Right ventricle myocardium superior (tissue), 1 donor: ENCODE measurements at places on chromosomes 2 and 18.

DNA sequence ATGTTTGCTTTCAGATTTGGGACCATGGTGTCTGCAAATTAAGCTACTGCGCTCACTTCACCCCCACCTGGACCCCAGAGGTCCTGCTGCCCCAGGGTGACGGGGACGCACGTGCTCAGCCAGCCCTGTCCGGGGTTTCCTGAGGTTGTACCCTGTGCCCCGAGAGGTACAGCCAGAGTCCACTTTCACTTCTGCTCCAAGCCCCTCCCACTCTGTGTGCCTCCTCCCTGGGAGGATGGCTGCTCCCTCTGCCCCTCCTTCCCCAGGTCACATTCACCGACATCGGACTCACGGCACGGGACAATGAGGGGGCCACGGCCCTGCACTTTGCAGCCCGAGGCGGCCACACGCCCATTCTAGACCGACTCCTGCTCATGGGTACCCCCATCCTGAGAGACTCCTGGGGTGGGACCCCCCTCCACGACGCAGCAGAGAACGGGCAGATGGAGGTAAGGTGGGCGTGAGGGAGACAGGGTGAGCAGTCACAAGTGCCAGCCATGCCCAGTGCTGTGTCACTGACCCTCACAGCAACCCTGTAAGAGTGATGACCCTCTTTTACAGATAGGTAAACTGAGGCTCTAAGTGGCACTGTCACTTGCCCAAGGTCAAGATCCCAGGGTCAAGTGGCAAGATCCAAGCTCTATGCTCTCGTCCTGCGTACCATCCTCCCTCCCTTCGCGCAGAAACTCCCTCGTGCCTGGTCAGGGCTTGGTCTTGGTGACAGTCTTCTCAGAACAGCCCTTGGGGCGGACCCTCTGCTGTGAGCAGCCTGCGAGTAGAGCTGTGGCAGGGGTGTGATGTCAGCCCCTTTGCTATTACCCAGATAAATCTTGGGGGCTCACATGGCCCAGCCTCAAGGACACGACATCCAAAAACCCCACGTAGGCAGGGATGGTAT lies 7.6 kb downstream of the ESPNL start:
- DNase-seq = peak; percentile 22

DNA sequence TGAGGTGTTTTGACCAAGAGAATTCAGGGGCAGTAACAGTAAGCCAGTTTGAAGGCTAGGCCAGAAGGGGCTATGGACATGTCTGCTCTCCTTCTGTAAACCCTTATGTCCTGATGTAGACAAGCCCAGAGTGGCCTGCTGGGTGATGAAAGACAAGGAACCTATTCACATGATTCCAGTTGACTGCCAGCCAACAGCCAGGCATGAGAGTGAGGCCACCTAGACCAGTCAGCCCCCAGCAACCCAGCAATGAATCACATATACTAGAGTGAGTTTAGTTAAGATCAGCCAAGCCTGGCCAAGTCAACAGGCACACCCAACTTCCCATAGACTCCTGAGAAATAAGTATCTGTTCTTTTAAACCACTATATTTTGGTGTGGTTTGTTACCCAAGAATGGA lies 1889.7 kb upstream of the CELF4 start:
- DNase-seq = no peak

DNA sequence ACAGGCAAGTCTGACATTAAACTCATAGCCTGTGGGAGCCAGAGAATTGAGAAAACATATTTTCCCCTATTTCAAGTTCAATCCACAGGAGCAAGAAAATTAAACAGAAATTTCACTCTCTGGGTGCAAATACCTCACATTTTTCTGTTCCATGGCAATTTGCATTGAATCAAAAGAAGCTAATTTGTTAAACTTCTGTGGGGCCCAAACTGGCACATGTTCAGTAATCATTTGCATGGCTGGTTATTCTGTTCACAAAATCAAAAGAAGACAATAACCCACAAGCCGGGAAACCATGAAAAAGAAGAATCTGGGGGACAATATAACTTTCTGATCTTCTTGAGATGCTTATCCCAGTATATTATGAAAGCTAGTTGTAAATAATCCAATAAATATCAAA lies 363.1 kb downstream of the LRP1B start:
- DNase-seq = no peak

- DNase-seq = no peak
These were observed 276.7 kb downstream of the DSEL start for GRCh38 chr18:67239826-67240225.

DNA sequence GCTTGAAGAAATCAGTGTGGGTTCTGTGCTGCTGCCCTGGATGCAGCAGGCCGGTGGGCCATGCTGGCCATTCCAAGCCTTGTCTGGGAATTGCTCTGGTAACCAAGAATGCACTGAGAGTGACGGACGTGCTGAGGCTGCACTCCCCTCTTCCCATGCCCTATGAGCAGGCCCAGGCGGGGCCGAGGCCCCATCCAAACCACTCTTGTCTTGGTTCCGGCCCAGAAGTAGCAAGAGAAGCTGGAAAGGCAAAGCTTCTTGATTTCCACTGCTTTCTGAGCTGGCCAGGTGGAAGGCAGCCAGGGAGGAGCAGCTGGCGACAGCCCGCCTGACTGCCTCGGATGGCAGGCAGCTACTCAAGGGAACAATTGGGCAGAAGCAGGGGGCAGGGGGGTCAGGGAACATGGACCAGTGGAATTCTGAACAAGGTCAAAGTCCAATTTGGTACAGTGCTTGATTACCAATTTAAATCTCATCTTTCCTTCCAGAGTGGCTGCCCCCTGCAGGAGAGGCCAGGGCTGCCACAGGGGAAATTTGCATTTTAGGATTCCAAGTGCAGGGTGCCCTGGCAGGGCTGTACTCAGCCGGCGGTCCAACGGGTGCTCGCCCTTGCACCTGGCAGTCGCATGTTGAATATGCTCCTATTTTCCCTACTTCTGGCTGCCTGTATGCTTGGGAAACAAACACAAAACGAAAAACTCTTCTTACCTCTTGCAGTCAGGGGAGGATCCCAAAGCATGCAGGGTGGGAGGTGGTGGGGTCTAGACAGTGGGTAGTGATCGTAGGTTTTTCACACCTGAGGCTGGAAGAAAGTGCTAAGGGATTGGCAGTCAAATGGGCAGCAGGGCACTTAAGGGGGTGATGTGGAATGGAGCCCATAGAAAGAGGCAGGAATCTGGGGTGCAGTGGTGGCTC lies 67.3 kb downstream of the LIPG start:
- DNase-seq = peak; percentile 68

DNA sequence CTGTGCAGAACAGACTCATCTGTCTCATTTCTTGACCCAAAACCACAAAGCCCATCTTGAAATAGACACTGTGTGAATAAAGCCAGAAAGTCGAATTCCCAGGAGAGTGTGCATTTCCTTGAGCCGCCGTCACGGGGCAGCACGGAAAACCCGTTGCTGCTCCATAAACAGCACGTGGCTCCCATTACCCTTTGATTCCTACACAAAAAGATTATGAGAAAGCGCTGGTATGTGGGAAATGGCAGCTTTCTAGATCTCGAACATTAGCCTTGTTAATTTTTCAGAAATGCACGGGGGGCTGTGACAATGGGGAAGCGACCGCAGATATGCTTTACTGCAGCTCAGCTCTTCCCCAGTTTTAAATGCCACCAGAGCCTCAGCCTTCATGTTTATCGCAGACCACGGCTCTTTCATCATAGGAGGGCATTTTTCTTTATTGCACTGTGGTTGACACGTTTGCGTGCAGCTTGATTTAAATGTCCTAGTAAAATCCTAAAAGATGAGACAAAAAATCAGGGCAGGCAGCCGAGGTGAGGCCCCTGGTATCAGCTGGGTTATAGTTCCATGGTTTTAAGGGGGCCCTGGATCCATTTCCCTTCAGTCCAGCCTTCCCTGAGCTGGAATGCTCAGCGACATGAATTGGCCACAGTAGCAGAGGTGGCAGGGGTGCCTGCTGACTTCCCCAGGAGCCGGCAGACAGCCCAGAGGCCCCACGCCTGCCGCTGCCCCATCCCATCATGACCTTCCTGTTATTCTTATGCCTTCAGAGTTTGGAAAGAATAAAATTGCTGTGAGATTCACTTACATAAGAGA lies 249.3 kb downstream of the NDUFA10 start:
- DNase-seq = no peak

DNA sequence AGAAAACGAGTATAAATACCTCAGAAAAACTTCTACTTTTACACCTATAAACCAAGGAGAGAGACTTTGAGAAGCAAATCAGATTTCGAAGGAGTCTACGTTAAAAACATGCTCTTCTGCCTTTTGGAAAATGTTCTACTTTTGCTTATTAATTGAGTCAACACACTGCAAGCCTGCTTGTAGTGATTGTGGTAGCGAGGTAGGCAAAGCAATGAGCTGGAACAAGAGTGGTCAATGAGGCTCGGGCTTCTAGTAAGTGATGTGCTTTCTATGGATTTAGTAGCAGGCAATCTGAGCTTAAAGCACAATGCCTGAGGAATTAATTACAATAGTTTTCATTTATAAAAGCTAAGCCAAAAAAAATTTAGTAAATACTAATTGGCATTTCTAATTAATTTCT lies 103.4 kb upstream of the TFCP2L1 start:
- DNase-seq = no peak

DNA sequence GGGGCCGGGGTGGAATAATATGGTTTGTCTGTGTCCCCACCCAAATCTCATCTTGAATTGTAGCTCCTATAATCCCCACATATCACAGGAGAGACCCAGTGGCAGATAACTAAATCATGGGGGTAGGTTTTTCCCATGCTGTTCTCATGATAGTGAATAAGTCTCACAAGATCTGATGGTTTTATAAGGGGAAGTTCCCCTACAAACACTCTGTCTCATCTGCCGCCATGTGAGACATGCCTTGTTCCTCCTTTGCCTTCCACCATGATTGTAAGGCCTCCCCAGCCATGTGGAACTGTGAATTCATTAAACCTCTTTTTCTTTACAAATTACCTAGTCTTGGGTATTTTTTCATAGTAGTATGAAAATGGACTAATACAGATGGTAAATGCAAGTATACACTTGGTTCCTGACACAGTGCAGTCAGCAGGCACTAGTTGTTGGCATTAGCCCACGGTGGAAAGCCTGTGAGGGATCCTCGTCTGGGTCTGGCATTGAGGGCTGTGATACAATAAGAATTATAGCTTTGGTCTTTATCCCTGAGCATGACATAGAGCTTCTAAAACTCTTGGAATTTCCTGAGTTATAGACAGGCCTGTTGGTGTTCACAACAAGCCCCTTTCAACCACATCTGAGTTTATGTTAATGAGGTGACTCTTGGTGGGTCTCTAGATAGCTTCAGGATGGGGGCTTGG lies 135.8 kb downstream of the CABLES1 start:
- no peak for DNase-seq
